ENCODE measurements at places on chromosomes 2 and 18.

DNA sequence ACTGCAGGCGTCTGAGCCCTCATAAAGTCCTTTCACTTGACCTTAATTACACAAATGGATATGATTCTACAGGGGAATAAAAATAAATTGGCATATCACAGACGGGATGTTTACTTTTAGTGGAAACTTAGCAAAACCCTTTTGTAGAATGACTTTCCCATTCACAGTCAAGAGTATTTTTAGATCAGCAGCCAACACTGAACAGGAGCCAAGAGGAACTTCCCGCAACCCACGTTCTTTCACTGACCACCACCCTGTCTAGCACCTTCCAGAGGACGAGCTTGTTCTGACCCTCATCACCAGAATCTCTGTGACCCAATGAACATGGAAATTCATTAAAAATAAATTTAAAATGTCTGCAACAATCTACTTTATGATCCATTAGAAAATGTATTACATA lies 119.0 kb upstream of the SNTG2 start:
- DNase-seq, result no peak

DNA sequence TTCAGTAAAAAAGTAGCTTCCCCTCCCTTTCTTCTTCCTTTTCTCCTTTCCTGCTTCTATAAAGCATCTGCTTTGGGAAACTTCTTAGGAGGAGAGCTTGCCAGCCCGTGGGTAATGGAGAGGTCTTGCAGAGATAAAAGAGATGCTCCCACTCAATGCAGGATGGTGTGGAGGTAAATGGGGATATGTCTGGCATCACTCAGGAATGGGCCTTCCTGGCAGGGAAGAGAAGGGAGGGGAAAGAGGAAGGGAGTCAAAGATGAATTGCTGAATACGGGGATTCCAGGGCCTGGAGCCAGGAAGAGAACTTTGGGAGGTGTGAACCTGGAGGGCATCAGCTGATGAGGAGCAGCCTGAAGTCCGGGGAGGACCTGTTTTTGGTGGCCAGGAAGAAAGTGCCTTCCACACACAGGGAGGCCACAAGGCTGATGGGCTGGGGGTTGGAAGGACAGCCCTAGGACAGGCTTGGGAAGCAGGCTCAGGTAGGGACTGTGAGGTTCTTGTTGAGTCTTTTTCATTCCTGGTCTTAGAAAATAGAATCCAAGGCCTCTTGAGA lies 25.2 kb downstream of the IL1B start:
- DNase-seq, result no peak

DNA sequence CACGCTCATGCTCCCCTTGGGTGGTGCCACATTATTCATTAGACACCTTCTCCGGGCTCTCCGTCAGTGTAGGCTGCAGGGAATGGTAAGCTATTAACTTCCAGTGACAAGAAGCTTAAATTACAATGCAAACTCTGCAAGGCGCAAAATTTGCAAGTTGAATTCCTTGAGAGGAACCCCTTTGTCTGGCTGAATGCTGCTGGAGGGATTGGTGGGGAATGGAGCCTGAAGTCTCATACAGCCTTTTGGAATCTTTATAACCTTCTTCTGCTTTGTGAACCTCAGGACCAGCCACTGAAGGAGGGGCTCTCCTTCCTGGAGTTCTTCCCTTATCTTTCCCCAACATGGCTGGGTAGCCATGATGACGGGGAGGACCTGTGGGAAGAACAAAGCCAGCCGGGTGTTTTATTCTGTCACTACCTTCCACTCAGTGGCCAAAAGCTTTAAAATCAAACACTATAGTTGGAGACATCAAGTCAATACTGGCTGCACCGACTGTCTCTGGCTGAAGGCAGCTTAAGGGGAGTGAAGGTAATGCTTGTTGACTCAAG lies 220.9 kb upstream of the EPHA4 start:
- DNase-seq, result no peak

- DNase-seq, result no peak
Measured at GRCh38 chr2:222950638-222951285, 89.9 kb downstream of the ACSL3 start.

GRCh38 chr2:221807706-221808105 lies 235.6 kb upstream of the EPHA4 start:
- DNase-seq, result no peak

GRCh38 chr2:236168110-236169080 lies at the start of gene GBX2:
GBX2 (minus strand) TSS chr2:236168386; CDS start chr2:236167971, 415 bp downstream.
- no peak for DNase-seq

- no peak for DNase-seq
Measured at GRCh38 chr2:217289177-217289906, 429.5 kb upstream of the TNP1 start.

GRCh38 chr2:145563741-145564615 lies 1044.1 kb upstream of the ZEB2 start:
- no peak for DNase-seq

GRCh38 chr2:104233591-104233990 lies 620.3 kb upstream of the POU3F3 start:
- no peak for DNase-seq

GRCh38 chr2:149860276-149860921 lies 272.8 kb upstream of the MMADHC start:
- DNase-seq, result no peak

DNA sequence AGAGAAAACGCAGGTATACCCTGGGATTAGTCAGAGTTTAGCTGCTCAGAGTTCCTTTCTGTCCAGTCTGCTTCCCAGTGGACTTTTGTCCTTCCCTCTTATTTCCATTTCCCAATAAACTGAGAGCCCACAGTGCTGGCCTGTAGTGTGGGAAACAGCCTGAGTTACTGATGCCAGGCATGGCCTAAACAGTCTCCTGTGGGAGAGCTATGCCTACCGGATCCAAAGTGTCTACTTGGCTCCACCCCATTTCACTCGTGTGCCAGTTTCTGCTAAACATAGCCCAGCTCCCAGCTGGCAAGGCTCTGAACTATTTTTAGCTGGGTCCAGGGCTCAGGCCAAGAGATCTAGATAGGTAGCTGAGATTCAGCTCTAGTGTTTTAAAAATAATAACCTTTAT lies 15.6 kb upstream of the PPP1CB start:
- no peak for DNase-seq

DNA sequence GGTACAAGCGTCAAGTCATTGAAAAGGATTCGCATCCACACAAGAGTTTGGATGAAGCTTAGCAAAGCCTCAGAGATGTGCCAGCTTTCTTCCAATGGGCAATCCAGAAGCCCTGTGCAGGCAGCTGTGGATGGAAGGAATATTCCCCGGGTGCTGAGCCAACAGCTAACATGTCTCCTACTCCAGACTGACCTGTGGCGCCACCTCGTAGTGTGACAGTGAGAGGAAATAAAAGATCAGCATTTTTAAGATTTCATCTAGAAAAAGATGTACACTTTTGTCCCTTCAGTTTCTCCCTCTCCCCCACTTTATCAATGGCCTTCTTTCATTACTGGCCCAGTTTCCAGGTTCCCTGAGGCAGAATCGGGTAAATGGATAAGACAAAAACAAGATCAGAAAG lies 48.9 kb upstream of the SPATS2L start:
- DNase-seq, result no peak

- DNase-seq, result no peak
Measured at GRCh38 chr18:61893309-61893970, 633 bp upstream of the RNF152 start.

GRCh38 chr2:109208071-109208950 lies 79.3 kb downstream of the SH3RF3 start:
- no peak for DNase-seq

GRCh38 chr2:23380562-23381065 lies 4.4 kb upstream of the KLHL29 start:
- DNase-seq, result no peak
